ENCODE measurements at places on chromosomes 13 and 19.
A peak's percentile ranks its signal among the peaks of the same experiment; 100 is the strongest.

DNA sequence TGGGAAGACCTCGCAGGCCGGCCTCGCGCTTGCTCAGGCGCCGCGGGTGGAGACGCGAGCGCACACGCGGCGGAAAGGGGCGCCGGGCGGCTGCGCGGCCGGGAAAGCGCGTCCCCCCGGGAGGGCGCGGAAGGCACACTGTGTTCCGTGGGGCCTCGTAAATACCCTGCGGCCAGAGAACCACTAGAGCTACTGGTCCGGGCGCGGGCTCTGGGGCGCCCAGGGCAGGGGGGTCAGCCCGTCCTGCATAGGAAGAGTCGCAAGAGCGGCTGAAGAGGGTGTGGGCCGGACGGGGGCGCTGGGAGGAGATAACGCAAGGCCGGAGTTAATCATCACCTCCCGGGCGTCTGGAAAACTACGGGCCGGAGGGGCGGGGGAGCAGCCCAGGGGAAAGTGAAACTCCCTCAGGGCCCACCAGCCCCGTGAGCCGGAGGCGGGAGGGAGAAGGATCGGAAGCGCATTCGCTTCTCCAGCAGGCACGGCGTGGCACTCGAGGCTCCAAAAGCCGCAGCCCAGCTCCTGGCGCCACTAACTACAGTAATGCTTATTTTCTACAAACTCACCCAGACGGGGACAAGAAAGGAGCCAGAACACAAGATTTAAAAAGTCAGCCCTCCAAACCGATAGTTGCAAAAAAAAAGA, 1.1 kb upstream of the WBP4 start:
- peak; percentile 80 for DNase-seq

DNA sequence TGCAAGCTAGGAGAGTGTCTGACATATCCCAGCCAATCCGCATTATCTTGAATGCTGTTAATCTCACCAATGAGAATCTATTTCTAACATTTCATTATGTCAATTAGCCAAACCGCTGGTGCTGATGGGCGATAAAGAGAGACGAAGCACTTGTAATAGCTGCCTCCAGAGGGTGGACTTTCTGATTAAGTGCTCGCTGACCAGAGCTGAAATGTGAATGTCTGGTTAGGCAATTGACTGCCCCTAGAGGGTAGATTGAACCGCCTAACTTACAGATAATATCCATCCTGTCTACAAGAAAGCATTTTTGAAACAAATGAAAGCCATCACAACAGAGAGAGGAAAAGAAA, 552 bp upstream of the GRWD1 start:
- DNase-seq = no peak

- DNase-seq = no peak
Observed at GRCh38 chr19:45104658-45105349, 11.8 kb downstream of the PPP1R37 start.

DNA sequence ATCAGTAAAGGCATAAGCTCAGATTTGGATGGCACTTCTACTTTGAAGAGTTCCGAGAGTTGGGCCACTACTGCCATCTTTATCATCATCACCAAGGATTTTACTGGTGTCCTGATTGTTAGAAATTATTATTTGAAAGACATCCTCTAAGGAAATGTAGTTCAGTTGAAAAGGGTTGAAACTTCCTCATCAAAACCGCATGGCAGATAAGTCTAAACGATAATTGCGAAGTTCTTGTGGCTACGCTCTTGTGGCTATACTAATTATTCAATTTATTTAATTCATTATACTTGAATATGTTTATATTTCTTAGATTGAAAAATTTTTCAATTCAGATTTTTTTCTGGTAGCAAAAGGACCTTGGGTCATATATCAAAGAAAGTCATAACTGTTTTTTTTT, 22.4 kb downstream of the TNFRSF19 start:
- no peak for DNase-seq

GRCh38 chr19:33726756-33727155, 69.9 kb upstream of the KCTD15 start:
- no peak for DNase-seq

- DNase-seq = no peak
Observed at GRCh38 chr19:8020681-8021080, 15.2 kb upstream of the ELAVL1 start.

GRCh38 chr13:100098445-100099116, 9.7 kb downstream of the PCCA start:
- DNase-seq = no peak

DNA sequence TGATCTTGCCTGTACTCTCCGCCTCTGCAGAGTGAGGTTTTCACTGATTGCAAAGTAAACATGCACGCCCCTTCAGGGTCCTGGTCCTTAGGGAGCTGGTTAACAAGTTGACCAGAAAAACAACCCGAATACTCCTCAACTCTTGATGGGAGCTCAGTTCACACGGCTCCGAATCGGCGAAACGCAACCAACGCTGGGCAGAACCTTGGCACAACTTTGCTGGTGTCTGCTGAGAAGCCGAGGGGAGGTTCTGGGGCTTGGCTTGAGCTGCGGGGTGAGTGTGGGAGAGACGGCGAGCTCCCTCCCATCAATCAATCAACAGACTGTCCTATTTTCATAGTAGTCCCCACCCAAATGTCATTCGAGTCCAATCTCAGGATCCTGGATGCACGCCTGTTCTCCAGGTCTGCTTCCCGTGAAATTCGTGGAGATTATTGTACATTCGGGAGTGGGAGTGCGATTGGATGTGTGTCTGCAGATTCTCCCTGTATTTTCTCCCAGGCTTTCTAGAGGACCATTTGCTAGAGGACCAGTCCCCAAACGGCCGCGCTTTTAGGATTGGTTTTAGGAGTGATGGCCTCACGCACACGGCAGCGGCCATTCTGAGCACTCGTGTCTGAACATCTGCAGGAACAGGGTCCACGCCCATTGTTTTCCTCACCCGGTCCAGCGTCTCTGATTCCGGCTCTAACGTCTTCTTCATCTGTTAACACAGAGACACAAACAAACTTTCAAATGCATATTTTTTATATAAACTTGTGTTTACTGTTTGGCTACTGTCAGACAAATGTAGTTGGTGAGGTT, 51.6 kb upstream of the F7 start:
- DNase-seq = no peak

DNA sequence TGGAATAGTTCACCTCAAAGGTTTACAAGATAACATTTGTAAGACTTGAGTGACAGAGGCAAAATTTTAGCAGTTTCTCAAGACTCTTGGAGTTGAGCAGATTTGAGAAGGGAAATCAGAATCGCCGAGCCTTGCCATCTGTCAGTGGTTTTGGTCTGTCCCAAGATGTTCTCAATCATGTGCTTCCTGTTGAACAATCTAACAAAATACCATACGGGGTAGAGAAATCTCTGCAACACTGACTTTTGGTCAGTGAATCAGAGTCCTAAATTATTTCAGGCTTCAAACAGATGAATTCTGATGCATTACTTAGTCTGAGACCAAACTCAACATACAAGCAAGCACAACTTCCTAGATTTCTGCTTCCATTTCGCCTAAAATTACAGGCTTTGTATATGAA, 3.8 kb downstream of the KCTD12 start:
- DNase-seq = no peak

DNA sequence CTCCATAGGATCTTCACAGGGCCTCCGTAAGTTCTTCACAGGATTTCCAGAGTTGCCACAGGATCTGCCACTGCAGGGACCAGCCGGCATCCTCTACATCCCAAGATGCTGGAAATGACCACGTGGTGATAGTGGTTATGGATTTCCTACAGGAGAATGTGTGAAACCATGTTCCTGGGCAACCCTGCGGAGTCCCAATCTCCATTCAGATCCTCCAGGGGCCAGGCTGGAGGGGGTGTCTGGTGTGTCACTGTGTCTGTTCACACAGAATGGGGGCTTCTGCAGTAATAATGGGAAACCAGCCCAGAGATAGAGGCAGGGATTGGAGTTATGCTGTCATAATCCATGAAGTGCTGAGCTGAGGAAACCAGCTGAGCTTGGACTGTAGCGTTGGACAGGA, 8.6 kb downstream of the LILRA6 start:
- no peak for DNase-seq

GRCh38 chr13:21594715-21595545, 9.0 kb downstream of the MICU2 start:
- DNase-seq = no peak

DNA sequence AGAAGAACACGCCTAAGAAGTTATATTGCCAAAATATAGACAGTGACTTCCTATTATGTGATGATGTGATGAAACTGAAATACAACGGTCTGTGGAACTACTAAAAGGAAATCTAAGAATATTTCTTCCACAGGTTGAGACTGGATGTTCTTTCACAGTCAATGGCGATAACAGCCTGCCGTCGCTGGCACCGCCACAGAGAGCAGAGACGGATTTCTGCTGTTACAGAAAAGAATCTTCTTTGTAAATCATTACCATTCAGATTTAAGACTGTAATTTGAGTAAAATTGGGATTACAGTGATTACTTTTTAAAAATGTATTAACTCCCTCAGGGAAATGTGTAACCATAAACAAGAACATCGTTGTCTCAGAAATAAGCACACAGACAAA, 100.8 kb downstream of the TUBGCP3 start:
- DNase-seq = no peak

GRCh38 chr13:62302341-62302740, 886.7 kb upstream of the PCDH20 start:
- no peak for DNase-seq

GRCh38 chr19:14006766-14007562, 844 bp upstream of the RFX1 start:
- peak; percentile 90 for DNase-seq

DNA sequence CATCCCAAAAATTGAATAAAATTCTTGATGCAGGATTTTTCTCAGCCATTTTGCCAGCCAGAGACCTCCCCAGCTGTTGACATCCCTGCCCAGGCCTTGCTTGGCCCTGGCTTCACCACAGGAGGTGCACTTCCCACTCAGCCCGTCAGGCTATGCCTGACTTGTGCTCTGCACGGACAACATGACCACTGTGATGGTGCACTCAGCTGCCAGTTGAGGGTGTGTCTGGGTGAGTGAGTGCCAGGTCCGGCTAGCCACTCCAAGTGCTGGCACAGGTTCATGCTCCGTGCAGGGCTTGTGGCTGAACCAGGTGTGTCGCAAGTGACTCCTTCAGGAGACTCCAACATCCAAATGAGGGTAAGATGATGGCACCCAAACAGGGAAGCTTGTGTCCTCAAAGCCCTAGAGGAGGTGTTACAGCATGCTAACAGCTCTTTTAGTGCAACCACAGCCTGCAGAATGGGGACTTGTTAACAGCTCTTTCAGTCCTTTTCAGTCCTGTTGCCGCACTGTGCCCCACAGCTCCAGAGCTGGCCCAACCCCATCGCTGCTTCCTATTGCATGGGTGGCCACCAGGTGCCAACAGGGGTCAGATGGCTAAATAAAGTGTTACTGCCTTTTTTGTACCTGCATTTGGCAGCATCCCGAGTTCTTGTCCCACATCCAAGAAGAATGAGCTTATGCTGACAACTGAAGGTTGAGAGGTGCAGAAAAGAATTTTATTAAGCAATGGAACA, 380.7 kb downstream of the SLITRK5 start:
- no peak for DNase-seq

GRCh38 chr13:37406031-37406430, 192.5 kb downstream of the POSTN start:
- DNase-seq = no peak

DNA sequence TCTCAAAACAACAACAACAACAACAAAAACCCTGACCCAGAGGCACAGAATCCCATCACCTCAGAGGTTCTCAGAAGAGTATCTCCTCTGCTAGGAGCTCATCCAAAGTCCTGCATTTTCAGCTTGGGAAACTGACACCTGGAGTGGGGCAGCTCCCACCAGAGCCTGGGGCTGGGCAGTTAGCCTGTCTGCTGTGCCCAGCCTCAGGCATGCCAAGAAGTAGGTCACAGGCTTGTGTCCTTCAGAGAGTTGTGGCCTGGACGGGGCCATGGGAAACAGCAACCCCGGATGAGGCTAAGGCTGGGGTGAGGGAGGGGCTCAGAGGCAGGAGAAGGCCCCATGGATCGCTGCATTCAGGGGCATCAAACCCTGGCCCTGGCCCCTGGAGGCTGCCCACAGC, 2.1 kb downstream of the NDUFS7 start:
- DNase-seq = no peak

DNA sequence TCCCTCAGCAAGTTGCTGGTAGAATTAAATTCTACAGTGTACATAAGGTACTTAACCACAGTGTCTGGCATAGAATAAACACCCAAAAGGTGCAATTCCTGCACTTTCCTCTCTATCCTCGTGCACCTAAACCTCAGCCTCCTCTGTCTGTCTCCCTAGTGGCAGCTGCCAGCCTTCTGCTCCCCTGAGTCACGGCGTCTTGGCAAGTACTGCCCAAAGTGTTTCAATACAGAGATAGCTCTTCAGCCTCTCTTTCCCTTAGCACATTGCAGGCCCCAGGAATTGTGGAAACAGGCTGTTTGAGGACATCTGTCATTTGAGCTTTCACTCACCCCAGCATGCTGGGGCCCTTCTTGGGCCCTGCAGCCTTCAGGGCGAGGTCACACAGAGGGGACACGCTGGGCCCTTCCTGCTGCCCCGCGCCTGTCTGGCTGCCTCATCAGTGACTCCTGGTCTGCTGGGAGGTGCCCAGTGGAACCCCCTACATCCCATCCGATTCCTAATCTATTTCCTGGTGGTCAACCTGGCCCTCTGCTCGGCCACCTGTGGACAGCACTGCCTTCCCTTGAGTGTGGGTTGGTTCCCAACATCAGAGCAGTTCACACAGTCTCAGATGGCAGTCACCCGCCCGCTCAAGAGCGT, 19.3 kb downstream of the COL4A2 start:
- no peak for DNase-seq

- DNase-seq = no peak
Observed at GRCh38 chr13:24630851-24631620, 49.2 kb upstream of the ATP12A start.

- peak; percentile 61 for DNase-seq
Observed at GRCh38 chr19:41997121-41997850, 3.3 kb upstream of the ATP1A3 start.

- no peak for DNase-seq
Observed at GRCh38 chr13:97268772-97269171, 46.6 kb downstream of the MBNL2 start.

DNA sequence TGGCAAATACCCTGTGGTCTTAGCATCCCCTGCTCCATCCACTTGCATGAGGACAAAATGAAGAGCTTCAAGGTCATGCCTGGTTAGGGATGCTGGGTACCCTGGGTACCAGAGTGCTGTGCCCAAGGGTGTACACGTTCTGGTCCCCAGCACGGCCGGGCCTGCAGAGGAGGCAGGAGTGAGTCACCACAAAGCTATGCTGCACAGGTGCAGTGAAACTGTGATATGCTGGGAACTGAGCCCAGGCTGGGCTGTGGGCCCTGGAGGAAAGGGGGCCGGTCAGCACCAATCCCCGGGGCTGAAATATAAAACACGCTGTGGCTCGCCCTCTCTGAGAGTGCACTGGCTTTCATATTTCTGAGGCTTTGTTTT, 95.1 kb downstream of the TSHZ3 start:
- DNase-seq = no peak

GRCh38 chr13:112582263-112582662, 5.7 kb downstream of the TUBGCP3 start:
- DNase-seq = no peak

- no peak for DNase-seq
Observed at GRCh38 chr19:34918190-34918589, 8.5 kb upstream of the ZNF30 start.

DNA sequence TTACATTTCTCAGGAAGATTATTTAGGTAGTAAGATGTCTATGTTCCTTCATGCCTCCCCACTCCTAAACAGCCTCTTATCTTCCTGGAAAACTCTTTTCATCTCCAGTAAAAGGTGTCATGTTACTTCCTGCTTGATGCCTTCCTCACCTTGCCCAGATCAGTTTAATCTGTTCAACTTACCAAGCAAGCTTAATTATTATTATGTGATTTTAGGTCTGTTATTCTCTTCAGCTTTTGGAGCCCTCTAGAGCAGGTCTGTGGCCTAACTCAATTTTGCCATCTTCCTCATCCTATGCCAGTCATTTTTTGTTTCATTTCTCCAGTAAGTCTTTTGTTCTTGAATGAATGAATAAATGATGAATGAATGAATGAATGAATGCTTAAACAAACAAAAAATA, 528.4 kb downstream of the DCT start:
- DNase-seq = no peak
